ENCODE measurements at places on chromosomes 5 and 9.

DNA sequence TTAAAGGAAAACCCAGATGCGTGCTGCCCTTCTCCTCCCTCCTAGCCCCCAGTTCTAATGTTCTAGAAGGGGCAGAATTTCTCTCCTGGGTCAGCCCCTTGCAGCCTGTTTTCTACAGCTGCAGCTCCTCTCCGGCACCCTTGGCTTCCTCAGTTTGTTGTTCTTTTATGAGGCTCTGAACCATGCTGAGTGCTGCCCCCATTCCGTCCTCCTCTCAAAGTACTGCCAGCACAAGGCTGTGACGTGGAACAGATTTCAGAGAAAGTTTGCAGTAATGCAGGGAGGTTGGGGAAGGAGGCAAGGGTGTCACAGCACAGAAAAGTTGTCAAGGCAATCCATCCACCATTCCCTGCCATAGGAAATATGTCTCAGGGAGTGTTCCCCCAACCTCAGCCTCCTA is 63.3 kb downstream of the RGS3 start:
- no peak for DNase-seq

- no peak for DNase-seq
Measured at GRCh38 chr9:2248768-2249265, 233.7 kb downstream of the SMARCA2 start.

DNA sequence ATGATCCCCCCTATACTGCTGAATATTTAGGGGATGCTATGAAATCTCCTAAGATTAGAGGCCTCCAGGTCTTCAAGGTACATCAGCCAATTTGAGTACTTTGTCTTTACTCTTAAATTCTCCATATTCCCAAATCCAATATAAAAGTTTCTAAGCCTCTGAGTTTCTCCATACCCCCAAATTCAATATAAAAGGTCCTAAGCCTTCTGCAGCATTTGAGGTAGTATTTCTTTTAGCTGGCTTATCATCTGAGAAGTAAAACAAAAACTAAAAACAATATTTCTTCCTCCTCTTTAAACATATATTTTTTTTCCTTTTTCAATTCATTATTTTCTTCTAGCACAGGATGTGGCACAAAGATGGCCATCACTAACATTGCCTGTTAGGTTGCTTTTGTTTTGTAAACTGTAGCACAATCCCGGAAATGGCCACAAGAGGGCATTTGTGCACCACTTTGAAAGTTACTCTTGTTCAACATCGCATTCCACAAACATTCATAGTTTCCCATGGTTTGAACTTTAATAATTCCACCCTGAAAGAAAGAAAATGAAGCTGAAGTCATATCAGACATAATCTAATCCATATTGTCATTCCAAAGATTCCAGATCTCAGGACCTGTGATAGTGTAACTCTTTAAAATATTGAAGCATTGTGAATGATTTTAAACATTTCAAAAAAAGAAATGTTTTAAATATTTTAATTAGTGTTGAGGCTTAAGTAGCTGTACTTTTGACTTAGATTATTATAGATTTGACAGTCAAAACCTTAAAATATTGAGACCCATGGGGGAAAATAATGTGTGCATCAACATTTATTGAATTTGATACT is 21.0 kb upstream of the SCGB3A2 start:
- peak; percentile 62 for DNase-seq

- no peak for DNase-seq
Measured at GRCh38 chr5:40198736-40199135, 481.0 kb upstream of the PTGER4 start.

GRCh38 chr5:176736931-176737745 is 73.2 kb upstream of the UNC5A start:
- DNase-seq = no peak

- DNase-seq = no peak
Measured at GRCh38 chr9:86405926-86406325, 51.7 kb upstream of the TUT7 start.

- no peak for DNase-seq
Measured at GRCh38 chr9:76688471-76689238, 75.6 kb upstream of the PCA3 start.

GRCh38 chr5:9149988-9150387 is 395.9 kb downstream of the SEMA5A start:
- DNase-seq = no peak

DNA sequence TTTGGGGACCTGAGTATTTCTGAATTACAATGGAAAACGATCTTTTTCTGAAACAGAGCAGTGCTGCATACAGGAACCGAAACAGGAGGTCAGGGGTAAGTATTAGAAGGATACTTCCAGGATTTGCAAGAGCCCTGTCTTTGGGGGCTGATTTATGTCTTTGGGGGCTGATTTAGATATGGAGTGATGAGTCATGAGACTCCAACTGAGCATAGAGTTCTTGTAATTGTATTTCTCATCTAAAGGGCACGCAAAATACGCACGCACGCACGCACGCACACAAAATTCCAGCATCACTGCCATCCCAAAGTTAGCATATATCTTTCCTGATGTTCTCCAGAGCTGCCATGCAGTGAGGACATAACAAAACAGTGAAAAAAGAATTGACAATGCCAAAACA is 414.8 kb upstream of the CCNH start:
- no peak for DNase-seq

DNA sequence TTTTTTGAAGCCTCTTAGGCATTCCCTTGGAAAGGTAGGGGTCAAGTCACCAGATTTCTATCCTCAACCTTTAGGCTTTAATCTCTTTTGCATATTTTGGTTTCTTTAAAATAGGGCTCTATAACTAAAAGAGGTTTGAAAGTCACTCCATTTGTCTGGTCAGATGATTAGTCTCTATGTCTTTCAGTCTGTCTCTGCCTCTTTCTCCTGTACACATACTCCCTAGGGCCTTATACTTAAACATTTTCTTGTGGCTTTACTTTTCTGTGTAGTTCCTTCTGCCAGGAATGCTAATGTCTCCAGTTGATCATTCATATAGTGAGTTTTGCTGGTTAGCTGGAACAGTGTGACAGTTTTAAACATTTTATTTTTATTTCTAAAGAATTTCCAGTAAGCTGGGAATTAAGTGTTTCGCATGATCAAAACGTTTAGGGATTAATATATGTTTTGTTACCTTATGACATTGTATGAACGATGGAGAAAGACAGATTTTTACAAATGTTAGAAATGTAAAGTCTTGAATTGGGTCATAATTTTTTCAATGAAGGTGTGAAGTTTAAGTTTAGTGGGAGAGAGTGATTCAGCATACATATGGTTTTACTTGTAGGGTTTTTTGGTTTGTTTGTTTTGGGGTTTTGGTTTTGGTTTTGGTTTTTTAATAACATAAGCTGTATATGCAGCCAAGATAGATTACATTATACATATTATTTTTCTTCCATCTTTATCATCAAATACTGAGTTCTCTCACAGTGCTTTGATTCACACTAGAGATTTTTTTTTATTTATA is 90.6 kb downstream of the ZCCHC7 start:
- DNase-seq = no peak

DNA sequence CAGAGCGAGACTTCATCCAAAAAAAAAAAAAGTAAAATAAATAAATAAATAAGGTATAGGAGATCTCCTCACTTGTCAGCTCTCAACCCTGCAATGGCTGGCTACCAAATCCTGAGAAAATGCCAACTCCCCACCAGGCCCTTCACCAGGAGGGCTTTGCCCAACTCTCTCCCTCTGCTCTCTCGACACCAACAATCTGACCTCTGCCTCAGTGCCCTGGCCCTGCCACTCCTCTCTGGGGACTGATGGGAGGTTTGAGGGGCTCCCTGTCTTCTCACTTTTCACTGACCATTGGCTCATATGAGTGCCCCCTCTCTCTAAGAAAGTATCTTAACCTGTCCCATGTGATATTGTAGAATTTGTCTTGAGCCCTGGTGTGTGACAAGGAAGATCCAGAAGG is 52.6 kb upstream of the SH3PXD2B start:
- DNase-seq = no peak

DNA sequence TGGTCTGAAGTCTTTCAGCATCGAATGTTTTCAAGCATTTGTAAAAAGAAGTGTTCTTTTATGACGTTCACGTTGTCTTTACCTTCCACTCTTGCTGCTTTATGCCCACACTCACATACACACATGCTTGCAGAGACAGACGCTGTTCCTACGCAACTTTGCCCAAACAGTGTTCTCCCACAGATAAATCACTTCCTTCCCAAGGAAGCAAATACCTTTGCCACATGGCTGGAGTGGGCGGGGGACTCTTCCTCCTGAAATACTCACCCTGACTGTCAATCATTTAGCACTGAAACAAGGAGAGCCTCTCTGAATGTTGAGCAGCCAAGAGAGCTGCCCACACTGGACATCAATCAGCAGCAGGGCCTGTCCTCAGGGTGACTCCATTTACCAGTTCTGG is 22.4 kb upstream of the ASTN2 start:
- DNase-seq = no peak

DNA sequence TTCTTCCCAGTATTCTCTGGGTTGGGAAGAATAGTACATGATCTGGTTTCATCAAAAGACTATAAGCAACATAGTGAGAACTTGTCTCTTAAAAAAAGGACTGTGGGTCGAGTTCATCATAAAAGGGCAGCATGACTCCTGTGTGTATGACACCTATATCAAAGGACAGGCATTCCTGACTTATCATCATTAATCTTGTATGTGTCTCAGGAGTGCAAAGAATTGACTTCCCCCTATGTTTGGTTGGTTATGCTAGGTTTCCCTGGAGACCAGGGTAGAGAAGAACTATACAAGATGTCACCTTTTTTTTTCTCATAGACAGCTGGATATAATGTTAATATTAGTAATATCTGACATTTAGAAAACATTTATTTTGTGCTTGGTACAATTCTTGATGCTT is 173.1 kb upstream of the ANKRD55 start:
- no peak for DNase-seq
